Activated naive CD4-positive, alpha-beta T cell treated with anti-CD3 and anti-CD28 coated beads, Interleukin-2, amount 50 U/mL, for 72 hours (primary cell): ENCODE measurements at places on chromosomes 2 and 18.

- DNase-seq, result no peak
Observed at GRCh38 chr2:157744571-157745076, 116.0 kb upstream of the ACVR1C start.

- no peak for DNase-seq
Observed at GRCh38 chr2:25650256-25650655, 23.1 kb downstream of the DTNB start.

GRCh38 chr2:237864940-237865622, 5.7 kb downstream of the RAMP1 start:
- no peak for DNase-seq

DNA sequence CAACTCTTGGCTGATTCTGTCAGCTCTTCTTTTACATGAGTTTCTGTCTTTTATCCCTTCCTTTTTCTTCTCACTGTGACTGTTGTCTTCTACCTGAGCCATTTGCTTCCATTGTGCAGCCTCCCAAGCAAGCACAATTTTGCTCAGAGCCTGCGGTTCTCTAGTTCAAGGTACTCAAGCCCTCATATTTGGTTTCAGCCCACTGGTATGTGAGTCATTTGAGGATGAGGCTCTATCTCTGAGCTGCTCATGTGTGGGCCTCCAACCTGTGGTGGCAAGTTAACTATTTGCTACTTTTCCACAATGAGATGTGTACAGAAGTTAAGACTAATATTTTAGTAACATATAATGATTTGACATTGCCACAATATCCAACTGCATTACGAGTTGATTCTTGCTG, 183.0 kb downstream of the PHLPP1 start:
- DNase-seq, result no peak

DNA sequence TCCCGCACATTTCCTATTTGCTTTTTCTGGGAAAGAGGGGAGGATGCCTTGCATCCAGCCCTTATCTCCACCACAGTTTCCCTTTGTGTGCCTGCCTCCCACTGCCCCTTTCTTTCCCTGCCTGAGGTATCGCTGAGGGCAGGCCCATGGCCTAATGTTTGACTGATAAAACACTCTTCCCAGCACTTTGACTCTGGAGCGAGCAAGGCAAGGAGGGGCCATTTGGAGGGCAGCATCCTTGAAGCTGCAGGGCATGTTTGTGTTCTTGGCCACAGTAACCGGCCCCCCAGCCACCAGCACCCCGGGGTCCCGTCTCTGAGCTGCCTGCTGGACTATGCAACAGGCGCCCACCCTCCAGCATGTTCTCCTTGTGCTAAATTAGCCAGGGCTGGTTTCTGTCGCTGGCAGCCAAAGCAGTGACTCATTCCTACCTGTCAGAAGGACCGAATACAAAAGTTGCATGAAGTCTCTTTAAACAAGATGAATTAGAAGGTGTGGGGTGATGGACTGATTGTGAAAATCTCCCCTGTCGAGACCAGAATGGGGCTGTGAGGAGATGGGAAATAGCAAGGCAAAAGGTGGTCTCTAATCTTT, 50.7 kb downstream of the BCL2L11 start:
- no peak for DNase-seq

DNA sequence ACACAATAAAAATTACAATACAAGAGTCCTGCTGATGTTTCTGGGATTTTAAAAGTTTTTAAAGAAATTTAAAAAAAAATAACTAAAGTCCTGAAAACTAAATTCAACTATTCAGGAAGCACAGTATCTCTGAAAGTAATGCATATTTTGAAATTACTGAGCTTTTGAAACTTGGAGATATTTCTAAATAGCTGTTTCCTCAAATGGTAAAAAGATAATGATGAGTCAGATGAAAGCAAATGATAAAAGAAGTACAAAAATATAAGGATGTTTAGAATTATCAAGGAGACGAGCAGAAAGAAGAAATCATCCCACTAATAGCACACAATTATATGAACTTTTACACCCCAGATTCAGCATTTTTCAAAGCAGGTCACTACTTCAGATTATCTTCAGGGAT, 90.2 kb upstream of the SLC25A52 start:
- DNase-seq, result no peak

- DNase-seq, result no peak
Observed at GRCh38 chr2:217969588-217969987, 33.2 kb downstream of the TNS1 start.

GRCh38 chr2:62747169-62747568, 41.7 kb downstream of the EHBP1 start:
- DNase-seq, result no peak

- no peak for DNase-seq
Observed at GRCh38 chr2:225112362-225113126, 70.3 kb upstream of the DOCK10 start.

DNA sequence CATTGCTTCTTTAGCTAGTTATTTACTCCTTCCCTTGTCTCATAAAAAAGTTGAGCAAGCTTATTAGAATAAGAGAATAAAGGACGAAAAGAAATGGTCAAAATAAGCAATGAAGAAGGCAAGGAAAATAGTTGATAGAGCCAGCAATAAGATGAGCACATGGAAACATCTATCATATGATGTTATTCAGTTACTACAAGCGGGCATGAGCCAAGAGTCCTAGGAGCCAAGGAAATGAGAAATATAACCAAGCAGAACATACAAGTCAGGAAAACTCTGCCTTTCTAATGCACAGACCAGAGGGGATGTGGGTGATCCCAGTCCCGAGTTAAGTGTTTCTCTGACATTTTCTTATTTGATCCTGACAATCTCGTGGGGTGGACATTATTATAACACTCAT, 33.9 kb downstream of the INO80C start:
- DNase-seq, result no peak

- no peak for DNase-seq
Observed at GRCh38 chr18:76488190-76488589, 6.9 kb downstream of the ZNF516 start.

- no peak for DNase-seq
Observed at GRCh38 chr2:238080518-238080917, 19.6 kb upstream of the ESPNL start.

DNA sequence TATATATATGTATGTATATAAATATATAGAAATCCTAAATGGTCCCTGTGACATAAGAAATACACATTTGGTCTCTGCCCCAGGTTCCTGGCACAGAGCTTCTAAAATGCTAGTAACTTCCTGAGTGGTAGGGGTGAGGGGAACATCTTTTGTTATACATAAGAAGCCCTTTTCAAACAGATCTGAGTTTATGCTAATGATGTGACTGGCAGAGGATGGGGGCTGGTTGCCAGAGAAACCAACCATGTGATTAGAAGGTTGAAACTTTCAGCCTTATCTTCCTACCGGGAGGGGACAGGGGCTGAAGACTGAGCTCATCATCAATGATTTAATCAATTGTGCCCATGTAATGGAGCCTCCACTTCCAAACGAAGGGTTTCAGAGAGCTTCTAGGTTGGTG, 16.3 kb downstream of the MFSD2B start:
- no peak for DNase-seq

DNA sequence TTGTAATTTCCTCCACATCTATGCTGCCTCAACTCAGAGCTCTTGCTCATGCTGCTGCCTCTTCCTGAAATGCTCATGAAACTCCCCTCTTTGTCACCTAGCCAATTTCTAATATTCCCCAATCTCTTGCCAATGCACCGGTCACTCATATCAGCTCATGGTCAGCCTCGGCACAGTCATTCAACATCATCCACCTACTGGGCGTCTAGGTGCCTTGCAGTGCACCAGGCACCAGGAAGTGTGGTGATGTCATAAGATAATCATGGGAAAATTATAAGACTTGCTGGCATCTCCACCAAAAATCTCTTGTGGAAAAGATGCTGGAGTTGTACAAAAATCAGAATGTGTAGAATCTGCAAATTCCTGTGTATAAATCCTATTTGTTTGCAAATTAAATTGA, 52.6 kb upstream of the RAB27B start:
- DNase-seq, result no peak

DNA sequence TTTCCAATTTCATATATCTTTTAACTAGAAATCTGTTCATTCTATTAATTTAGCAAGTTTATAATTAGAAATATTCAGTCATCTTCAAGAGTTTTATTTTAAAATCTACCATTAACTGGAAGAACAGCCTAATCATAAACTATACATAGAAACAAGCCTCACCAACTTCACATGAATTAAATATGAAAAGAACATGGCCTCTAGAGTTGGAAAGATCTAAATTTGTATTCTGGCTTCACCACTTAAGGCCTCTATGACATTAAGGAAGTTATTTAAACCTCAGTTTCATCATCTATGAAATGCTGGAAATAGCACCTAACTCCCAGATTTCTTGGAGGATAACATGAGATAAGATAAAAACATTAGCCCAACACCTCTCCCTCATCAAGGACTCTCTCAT, 51.4 kb upstream of the SCN7A start:
- DNase-seq, result no peak

DNA sequence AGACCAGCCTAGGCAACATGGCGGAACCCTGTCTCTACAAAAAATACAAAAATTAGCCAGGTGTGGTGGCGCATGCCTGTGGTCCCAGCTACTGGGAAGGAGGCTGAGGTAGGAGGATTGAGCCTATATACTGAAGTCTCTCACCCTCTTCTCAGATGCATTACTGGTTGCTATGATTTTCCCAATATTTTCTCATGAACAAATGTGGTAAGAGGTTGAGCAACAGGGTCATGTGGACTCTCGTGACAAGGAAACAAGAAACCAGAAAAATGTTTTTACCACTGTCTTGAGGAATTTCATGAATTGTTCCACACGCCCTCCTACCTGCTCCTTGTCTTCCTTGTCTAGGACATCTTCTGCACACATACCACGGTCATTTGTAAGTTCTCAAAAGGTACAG, 12.4 kb downstream of the LMAN2L start:
- DNase-seq, result no peak

- DNase-seq, result no peak
Observed at GRCh38 chr2:20657522-20658235, 6.8 kb upstream of the HS1BP3 start.

GRCh38 chr2:155442088-155442487, 743.6 kb downstream of the KCNJ3 start:
- no peak for DNase-seq

GRCh38 chr2:174180165-174180724, 68.1 kb downstream of the OLA1 start:
- DNase-seq, result no peak

GRCh38 chr18:73614812-73615211, 532.8 kb downstream of the FBXO15 start:
- DNase-seq, result no peak

DNA sequence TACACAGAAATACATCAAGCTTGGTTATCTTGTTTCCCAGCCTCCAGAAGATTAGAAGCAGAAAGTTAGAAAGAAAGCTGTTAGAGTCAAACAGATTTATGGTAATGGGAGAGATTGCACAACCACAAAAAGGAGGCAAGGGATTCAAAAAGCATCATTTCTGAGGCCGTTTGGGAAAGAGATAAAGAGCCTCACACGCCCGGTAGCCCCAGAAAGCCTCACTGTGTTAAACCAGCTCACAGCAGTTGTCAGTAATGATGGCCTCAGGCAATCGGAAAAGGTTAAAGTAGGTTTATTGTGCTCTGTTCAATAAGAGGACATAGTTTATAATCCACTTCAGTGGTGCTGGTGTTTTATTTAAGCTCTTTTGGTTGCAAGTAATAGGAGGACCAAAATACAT, 111.3 kb downstream of the DCC start:
- DNase-seq, result no peak

- DNase-seq, result no peak
Observed at GRCh38 chr2:101773137-101773536, 75.6 kb downstream of the MAP4K4 start.

DNA sequence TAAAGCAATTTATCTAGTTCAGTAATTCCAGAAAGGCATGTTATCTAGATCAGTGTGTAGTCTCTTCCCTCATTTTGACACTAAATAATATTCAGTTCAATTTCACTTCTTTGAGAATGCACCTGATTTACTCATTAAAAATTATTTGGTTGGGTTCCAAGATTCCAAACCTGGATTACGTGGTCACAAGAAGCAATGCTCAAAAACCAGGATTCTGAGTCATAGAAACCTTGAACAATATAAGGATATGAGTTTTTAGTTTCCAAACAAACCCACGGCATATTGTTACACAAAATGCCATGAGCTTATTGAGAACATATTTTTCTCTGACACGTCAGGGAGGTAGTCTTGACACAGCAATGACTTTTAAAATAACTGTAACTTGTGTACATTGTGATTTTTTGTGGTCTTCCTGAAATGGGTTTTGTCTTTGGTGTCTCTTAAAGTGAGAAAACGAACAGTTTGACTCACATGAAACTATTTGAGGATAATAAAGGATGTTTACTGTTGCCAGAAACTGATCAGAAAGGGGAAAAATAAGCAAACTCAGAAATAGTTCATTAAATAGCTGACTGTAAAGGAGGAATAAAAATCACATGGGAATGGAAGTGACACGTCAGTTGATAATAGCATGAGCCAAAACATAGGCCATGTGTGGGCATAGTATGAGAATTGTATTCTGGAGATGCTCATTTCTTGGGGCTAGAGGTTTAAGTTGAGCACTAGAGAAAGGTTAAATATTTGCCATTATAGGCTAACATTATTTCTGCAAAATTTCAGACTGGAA, 617.7 kb upstream of the CDH2 start:
- DNase-seq, result no peak
